Posterior vena cava (tissue), 2 donors: ENCODE measurements at places on chromosomes 13 and 19. TPM values are rescaled to one million over a fixed set of nuclear protein-coding genes. Genes with fewer than 3 reads are reported as not detected.

- no peak for DNase-seq
Observed at GRCh38 chr13:19150712-19151228, 30.9 kb downstream of the TUBA3C start.

- DNase-seq = peak; percentile 95
Observed at GRCh38 chr19:40464059-40465024, 1.2 kb downstream of the BLVRB start.

- no peak for DNase-seq
Observed at GRCh38 chr13:40342901-40343300, 323.5 kb downstream of the FOXO1 start.

- no peak for DNase-seq
Observed at GRCh38 chr19:53545271-53546065, 7.5 kb downstream of the ZNF331 start.

GRCh38 chr19:42252365-42253244, 2.3 kb downstream of the ERF start:
- DNase-seq = no peak

DNA sequence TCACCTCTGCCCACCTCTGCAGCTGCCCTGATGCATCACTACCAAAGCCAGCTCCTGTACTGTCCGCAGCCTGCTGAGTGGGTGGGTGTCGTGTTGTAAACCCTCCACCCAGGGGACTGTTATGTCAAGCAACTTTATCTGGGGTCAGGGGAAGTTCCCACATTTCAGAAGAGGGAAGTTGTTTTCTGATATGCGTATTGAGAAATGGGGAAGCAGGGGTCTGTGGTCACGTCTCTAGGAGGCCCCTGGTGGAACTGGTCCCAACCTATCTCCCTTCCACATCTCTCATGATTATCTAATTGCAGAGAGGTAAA, 31.2 kb downstream of the CLEC17A start:
- DNase-seq = no peak

DNA sequence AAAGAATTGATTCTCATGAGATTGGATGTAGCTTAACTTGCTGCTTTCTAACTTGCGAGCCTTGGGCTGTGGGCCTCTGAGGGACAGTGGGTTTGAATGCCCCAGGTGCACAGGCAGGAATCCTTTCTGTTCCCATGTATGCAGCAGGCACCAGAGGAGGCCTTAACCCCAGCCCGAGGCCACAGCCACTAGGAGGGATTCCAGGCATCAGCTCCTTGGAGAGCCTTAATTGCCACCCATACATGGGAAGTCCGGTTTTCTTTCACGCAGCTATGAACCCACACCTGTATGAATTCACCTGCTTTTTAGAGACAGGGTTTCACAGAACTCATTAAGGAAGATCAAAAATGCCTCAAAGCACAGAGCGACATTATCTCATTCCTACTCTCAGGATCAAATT, 117.9 kb downstream of the CRYL1 start:
- DNase-seq = no peak

DNA sequence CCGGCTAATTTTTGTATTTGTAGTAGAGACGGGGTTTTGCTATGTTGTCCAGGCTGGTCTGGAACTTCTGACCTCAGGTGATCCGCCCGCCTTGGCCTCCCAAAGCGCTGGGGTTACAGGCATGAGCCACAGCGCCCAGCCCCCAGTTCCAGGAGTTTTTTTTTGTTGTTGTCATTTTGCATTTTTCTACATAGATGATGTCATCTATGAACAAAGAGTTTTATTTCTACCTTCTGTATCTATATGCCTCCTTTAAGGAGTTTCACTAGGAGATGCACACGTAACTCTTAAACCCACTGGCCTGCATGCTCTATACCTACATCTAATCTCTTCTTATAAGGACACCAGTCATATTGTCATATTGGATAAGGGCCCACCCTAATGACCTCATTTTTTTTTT, 4.8 kb downstream of the DHDH start:
- DNase-seq = no peak

DNA sequence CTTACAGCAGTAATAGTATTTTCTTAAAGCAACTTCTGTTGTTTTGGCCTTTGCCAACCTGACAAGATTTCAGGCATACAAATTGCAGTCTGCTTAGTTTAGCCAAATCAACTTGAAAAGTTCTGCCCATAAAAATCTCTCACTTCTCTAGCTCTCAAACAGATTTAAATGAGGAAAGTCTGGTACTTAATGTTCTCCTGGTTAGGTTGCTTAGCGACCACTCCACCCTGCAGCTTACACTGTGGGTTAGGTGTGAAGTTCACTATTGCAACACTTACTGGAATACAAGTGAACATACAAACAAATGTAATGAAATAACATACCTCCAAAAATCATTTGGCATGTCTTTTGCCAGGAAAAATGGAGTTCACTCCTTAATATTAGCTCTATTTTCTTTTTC, 178.7 kb upstream of the PCDH9 start:
- DNase-seq = no peak

DNA sequence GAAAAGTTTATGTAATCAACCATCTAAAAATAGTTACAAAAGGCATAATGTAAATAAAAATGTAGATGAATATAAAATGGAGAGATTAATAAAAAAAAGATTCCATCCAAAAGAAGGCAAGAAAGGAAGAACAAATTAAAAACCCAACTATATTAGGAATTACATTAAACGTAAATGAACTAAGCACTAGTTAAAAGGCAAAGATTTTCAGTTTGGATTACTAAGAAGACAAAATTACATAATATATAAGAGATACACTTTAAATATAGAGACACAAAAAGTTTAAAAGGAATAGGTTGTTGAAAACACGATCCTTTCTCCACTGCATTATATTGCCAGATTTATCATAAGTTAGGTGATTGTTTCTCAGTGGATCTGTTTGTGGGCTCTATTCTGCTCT, 27.3 kb downstream of the NUFIP1 start:
- no peak for DNase-seq

The ZNF724 gene
- 1.4 TPM for total RNA-seq

The ELSPBP1 gene
- total RNA-seq = not detected

The ZFP82 gene
- total RNA-seq = 6.1 TPM

The IQCN gene
- total RNA-seq = 2.6 TPM

The IZUMO2 gene
- total RNA-seq = not detected

The GPALPP1 gene
- total RNA-seq = 23.1 TPM
